KG1 (cell line): ENCODE measurements at places on chromosomes 7 and 10.

GRCh38 chr7:7416031-7416858 lies 119.4 kb downstream of the COL28A1 start:
- no peak for DNase-seq

DNA sequence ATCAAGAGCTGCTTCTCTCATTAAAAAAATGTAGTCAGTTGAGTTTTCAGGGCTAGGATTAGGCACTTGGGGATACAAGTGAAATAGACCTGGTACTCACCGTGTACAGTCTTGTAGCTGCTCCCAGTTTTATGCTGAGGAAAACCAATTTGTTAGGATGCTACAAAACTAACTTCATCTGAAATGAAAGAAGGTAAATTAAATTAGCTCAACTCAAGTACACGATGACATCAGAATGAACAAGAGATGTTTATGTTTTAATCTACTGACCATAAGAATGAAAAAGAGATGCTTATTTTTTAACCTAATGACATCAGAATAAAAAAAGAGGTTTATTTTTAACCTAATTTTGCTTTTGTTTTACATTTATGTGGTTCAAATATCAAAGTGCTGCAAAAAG lies 73.7 kb downstream of the AP3M1 start:
- DNase-seq: no peak

GRCh38 chr10:110436554-110437350 lies 61.0 kb upstream of the DUSP5 start:
- DNase-seq: no peak

DNA sequence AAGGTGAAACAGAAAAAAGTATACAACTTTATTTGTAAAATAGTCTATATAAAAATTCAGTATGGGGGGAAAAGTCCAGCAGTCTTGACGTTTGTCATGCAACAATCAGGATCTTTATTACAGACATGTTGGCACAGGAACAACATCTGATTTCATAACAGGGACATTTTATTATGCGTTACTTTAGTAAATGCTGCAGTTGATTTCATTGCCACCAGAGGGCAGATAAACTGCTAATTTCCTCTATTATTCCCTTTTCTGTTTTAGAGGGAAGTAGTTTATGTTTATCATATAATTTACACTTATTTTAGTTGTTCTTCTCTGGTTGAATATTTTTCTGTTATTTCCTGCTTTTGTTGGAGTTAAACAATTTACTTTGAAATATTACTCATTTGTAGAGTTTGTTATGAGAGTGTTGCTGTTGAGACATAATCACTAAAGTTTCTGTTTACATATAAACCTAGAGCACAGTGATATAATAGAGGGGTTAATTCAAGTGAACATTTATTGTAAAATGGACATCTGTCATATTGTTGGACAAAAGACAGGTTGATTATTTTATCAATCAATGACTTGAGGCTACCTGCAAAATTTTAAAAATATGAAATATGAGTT lies 3.3 kb downstream of the PLXDC2 start:
- peak; percentile 40 for DNase-seq

- no peak for DNase-seq
Observed at GRCh38 chr7:131265227-131265626, 62.4 kb upstream of the MKLN1 start.

- no peak for DNase-seq
Observed at GRCh38 chr10:60208676-60209269, 180.9 kb downstream of the ANK3 start.

GRCh38 chr7:82293467-82293866 lies 150.1 kb downstream of the CACNA2D1 start:
- DNase-seq: no peak

DNA sequence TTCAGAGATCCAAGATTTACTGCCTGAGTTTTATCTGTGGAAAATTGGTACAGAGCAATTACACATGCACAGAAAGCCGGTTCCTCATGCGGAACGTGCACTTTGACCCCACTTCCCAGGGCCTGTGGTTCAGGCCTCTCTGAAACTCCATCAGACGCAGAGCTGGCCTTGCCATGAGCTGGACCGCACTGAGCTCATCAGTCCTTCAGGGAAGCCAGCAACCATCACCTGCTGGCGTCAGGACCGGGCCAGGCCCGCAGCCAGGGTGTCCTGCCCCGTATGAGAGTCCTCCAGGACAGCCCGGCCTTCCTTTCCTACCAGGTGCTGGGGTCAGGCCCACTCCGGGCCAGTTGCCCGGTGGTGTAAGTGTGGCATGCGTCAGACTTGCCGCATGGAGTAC lies 446.5 kb upstream of the FOXK1 start:
- no peak for DNase-seq

- no peak for DNase-seq
Observed at GRCh38 chr10:11430421-11431215, 180.8 kb downstream of the USP6NL start.

- no peak for DNase-seq
Observed at GRCh38 chr7:132450188-132450587, 126.1 kb downstream of the PLXNA4 start.

- DNase-seq: no peak
Observed at GRCh38 chr7:17994079-17994850, 33.4 kb downstream of the PRPS1L1 start.

DNA sequence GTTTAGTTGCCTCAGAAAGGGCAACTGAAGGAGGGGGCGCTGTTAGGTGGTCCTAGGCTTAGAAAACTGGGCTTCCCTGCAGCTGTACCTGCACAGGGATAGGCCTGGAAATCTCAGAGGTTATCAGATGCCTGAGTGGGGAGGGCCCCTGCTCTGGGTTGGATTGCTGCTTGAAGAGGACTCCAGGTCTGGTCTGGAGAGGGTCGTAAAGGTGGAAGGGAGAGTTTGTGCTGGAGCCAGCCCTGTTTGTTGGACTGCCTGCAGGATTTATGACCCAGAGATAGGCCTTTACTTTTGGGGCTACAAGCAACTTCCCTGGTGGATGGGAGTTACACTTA lies 765.9 kb downstream of the GRID1 start:
- DNase-seq: no peak

GRCh38 chr7:129188372-129188891 lies at the start of gene SMO:
TSS of gene SMO (plus strand) at chr7:129188633. CDS start at chr7:129189152, 519 bp downstream.
- no peak for DNase-seq

DNA sequence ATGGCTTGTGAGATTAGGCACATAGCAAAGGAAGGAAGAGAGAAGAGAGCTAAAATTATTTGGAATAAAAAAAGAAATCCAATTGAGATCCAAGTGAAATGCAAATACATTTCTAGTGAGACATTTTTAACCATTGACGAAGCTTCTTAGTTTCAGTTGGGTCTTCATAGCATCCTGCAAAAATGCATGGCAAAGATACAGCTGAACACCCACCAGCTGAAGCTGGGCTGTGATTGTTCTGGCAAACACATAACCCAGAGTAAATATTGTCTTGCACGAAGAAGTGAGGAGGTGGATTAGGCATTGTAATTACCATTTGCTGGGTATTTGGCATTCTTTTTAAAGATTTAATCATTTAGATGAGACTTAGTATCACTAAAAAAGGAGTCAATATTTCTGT lies 409.4 kb downstream of the GRM8 start:
- no peak for DNase-seq

DNA sequence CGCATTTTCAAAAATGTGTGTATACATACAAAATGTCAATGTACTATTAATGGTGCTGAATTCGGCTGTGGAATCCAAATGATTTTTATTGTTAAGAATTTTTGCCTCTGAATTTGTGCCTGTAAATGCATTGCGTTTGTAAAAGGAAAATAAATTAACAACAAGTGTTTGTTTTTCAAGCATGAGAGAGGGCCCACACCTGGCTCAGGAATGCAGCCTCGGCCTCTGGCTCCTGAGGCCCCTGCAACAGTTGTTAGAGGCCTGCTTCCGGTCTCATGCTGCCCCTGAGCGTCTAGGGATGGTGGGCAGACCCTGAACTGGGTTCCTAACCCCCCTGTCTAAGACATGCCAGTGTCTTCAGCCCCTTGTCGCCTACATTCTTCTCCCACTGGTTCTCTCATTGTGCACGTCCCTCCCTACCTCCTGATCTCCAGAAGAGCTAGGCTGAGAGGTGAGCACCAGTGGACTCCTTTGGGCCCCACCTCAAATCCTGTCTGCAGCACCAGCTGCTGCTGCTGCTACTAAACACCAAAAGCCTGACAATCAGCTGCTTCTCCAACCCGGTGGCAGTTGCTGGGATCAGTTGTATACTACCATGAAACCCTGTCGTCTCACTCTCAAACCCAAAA lies 1.9 kb upstream of the BTBD16 start:
- DNase-seq: no peak
